CD4-positive, alpha-beta T cell treated with Interleukin-1 beta for 1 hour (primary cell): ENCODE measurements at places on chromosomes 1 and 21.

GRCh38 chr1:63877021-63877767 lies 103.4 kb downstream of the ROR1 start:
- no peak for DNase-seq

DNA sequence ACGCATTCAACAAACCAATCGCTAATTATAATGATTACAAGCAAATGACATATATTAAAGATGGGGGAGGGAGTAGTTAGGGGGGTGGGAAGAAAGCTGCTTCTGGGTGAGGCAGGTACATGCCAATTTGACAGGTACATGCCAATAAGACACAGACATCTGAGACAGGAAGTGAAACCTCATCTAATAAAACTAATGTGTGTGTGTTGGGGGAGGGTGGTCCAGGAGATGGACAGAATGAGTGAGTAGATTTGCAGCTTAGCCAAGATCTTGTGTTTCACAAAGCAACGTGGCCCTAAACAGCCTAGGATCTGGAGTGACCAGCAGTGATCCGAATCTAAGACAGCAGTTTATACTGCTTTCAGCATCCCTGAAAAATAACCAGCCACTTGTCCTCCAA lies 10.8 kb downstream of the CFAP45 start:
- DNase-seq: no peak

GRCh38 chr1:167752219-167752985 lies 30.6 kb downstream of the MPZL1 start:
- DNase-seq: no peak

- no peak for DNase-seq
These were observed 38.1 kb upstream of the SYT14 start for GRCh38 chr1:209899948-209900347.

DNA sequence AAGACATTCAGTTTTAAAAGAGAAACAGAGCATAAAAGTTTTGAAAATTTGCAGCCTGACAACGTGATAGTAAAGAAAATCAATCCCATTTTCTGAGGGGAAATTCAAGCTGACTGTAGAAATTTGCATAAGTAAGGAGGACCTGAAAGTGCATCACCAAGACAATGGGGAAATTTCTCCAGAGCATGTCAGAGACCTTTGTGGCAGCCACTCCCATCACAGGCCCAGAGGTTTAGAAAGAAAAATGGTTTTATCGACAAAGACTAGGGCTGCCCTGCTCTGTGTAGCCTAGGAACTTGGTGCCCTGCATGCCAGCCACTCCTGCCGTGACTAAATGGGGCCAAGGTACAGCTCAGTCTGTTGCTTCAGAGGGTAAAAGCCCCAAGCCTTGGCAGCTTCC lies 1640.2 kb upstream of the PRMT6 start:
- DNase-seq: no peak

- DNase-seq: no peak
These were observed 367.2 kb upstream of the ST6GALNAC5 start for GRCh38 chr1:76500116-76500515.

DNA sequence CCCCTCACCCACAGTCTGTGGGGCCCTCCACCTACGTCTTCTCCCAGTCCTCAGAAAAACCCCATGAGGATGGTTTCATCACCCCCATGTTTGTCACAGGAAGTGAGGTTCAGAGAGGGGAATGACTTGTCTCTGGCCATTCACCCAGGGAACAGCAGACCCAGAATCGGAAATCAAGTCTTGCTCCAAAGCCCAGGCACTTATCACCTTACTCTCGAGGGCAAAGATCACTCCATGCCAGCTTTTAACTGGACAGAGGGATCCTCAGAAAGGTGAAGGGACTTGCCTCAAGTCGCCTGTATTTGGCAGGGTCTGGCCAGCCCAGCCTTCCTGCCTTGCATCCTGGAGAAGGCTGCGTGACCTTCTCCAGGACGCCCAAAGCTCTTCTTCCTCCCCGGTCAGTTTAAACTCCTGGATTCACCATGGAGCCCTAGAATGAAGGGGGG lies 57.9 kb upstream of the SSBP3 start:
- no peak for DNase-seq

DNA sequence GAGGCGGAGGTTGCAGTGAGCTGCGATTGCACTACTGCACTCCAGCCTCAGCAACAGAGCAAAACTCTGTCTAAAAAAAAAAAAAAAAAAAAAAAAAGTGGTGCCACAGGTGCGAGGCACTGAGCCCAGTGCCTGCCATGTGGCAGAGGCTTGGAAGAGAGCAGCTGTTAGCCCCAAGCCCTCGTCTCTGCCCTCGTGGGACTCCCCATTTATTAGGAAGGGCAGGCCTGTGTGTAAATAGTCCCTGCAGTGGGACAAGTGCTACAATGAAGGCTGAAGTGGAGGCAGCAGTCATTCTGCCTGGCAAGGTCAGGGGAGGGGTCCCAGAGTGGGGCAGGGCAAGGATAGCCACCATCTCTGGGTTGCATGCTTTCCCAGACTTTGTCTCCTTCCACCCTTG lies 6.5 kb downstream of the RPS6KA1 start:
- no peak for DNase-seq

- DNase-seq: no peak
These were observed 11.0 kb downstream of the NHLH2 start for GRCh38 chr1:115829947-115830346.

DNA sequence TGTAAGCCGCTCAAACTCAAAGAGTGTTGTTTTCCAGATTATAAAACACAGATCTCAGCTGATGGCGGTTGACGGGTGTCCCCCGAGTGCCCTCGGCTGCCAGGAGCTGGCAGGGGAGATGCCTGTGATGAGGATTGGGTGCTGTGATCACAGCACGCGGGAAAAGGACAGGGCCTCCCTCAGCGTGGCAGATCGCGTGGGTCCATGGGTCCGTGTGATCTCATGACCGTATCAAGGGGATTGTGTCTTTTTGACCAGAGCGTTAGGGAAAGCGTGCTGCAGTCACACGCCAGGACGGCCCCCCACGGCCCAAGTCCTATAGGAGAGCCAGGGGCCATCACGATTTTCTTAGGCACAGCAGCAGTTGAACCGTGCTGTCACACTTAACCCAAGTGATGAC lies 51.9 kb downstream of the PDE9A start:
- no peak for DNase-seq
